ENCODE measurements at places on chromosomes 11 and 22.

DNA sequence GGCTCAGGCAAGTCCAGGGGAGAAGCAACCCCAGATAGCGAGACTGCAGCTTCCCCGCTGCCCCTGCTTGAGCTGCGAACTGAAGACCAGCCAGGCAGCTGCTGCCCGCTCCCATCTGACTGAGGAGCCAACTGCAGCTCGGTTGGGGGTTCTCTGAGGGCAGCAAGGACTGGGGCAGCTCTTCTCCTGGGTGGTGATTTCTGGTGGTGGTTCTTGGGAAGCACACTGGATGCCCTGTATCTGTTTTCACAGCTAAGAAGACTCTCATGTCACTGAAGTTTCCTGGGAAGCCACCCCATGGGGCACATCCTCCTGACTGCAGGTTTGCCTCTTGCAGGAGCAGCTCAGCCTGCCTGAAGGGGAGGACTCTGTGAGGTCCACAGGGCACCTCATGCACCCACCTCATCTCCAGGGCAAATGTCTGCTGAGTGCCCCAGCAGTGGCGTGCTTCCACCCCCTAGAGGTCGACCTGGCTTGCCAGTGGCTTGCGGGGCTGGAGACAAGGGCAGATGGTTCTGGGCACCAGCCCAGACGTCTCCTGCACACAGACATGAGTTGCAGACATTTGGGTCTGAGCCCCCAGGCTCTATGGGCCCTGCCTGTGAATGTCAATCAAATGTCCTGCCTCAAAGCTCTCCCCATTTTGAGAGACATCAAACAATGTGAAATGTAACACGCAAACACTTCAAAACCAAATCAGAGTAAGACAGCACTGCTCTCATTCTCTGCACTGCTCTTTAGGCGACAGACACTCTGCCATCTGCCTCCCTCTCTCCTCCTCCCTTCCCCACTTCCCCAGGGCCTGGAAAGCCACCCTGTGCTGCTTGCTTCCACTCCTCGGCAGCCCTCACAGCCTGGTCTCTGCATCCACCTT lies 800.9 kb downstream of the BRD1 start:
- no peak for DNase-seq

GRCh38 chr11:76674517-76675400 lies 4.2 kb upstream of the LRRC32 start:
- no peak for DNase-seq

- no peak for DNase-seq
Observed at GRCh38 chr22:44601725-44602124, 100.3 kb upstream of the PRR5 start.

DNA sequence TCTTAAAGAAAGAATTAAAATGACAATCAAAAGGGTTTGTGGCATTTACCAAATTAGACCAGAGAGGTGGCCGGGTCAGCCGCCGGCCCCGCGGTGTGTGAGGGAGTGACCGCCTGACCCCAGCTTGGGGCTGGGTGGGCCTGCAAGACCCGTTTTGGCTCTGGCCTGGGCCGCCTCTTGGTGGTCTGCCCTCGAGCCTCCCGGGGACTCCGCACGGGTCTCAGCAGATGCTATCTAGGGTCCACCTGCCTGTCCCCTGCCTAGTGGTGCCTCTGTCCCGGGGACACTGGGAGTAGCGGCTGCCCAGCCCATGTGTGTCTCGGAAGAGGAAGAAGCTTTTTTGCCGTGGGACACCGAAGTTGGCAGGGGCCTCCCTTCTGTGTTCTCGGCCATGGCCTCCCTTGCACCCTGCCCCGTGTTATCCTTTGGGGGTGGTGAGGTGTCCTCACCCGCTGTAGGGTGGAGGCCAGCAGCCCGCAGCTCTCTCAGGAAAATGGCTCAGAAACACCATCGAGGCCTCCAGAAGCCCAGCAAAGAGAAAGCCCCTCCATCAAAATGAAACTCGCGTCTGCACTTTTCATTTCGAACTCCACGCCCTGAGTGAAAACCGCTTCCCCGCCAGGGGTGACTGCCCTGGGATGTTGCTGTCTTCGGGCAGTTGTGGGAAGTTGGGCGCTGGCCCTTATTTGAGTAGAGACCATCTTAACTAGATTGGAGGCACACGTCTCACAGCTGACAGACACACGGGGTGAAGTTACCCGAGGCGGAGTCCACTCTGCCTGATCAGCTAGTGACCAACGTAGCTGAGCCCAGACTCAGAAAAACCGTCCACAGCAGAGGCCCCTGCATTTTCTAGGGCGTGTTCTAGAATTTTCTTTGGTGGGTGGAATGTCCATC lies 8.0 kb downstream of the CCND1 start:
- DNase-seq = no peak

DNA sequence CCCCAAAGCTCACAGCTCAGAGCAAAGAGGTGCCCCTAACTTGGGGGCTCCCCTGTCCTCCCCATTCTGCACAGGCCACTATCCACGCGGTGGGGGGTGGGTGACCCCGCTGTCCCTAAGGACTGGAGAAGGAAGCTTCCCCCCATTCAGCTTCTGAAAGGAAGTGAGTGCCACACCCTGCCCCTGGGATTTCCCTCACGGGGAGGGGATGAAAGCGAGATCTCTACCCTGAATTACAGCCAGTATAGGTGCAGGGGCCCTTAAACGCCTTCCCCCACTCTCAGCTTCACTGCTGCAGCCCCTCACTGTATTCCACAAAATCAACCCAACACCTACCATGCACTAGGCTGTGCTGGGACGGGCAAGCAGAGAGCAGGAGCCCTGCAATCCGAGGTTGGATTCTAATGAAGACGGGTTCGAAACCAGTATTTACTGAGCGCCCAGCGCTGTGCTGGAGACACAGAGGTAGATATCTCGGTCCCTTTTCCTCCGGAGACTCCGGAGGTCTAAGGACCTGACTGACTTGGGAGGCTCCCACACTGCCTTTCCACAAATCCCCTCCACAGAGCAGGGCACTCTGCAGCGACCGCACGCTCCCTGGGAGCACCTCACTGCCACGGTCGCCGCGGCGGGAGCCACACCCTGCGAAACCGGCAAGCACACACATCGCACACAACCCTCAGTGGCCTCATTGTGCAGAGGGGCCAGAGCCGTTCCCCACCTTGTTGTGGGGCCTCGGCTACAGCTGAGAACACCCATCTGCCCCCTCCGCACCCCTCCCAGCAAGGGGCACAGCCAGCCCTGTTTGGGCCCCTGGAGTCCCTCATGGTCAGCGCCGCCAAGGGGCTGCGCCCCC lies 1.8 kb downstream of the AHNAK start:
- DNase-seq = no peak

Measured in stimulated activated CD8-positive, alpha-beta memory T cell treated with anti-CD3 and anti-CD28 coated beads, Interleukin-4, amount 100 ng/mL, for 1 hour (primary cell).